Umbilical cord (tissue), 2 donors: ENCODE measurements at places on chromosomes 6 and 20.
A peak's percentile ranks its signal among the peaks of the same experiment; 100 is the strongest.

GRCh38 chr6:116217069-116217468 lies 36.8 kb downstream of the TSPYL4 start:
- DNase-seq: peak; percentile 64

DNA sequence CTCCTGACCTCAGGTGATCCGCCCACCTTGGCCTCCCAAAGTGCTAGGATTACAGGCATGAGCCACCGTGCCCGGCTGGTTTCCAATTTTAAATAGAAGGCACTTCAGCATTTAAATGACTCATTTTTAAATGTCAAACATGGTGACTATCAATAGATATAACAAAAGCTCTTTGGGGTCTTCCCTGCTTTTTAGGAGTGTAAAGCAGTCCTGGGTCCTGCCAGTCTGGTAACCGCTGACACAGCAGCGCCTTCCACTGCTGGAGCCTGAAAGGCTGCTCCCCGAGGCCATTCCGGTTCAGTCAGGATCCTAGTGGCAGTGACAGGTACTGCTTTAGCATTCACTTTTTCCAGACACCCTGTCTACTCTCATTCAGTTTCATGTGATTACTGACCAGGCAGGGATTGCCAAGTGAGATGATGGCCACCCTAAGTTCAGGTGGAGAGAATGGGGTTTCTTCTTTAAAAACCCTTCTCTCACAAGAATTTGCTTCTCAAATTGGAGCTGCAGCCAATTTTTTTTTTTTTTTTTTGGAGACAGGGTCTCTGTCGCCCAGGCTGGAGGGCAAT lies 5.1 kb downstream of the DIDO1 start:
- DNase-seq: peak; percentile 55

DNA sequence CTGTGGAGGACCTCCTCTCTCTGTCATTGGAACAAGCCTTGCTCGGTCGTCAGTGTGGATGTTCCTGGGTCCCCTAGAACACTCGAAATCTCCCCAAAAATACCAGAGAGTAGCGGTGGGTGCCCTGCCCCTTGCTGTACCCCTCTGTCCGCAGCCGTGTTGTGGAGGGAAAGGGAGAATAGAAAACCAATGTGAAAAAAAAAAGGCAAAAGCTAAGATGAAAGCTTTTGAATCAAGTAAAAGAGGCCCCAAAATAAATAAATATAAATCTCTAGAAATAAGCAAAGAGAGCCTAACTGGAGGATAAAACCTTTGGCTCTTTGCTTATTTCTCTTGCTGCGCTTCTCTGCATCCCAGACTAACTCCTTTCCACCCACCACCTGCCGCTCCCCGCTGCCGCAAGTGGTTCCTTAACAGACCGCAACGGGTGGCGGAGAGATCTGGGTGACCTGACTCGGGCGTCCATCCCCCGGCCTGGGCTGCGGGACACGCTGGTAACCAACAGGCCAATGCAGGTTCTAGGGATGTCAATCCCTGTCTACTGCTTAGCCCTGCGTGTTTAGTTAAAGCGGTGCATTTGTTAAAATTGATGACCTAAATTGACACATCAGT lies 110.0 kb downstream of the GPX5 start:
- no peak for DNase-seq

DNA sequence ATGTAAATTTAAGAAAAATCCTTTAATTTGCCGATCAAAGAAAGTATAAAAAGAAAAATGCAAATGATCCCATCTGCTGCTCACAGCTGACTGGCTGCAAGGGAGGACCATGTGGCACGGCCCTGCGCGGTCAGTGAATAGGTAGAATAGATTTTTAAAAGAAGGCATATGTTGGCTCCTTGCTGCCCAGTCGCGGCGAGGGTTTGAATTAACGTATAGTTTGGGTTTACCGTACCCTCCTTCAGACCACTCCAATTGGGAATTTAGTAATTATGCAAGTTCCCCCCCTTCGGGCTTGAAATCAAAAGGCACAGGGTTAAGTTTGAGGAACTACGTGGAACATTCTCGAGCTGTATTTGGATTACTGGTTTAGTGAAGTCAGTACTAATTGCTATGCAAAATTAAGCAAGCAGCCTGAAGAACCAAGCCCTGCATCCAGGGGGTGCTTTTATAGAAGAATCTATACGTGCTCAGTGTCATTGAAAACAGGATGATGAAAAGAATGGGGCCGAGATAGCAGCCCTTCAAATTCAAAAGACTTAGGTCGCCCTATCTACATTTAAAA lies 1.1 kb upstream of the BEND3 start:
- DNase-seq: peak; percentile 19

DNA sequence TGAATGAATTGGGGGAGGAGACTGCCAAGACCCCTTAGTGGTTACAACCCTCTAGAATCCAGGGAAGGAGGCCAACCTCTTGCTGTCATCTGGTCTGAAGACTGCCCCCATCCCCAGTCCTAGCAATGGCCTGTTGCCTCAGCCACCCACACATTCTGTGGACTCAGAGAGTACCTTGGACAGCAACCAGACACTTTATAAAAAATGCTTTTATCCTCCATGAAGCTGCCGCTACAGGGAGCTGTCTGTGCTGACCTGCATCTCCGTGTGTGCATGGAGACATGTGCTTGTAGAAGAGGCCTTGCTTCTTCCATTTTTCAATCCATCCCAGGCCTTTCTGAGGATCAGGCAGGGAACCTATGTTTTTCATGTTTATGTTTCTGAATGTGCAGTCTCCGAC lies 15.2 kb downstream of the CDH22 start:
- peak; percentile 65 for DNase-seq

DNA sequence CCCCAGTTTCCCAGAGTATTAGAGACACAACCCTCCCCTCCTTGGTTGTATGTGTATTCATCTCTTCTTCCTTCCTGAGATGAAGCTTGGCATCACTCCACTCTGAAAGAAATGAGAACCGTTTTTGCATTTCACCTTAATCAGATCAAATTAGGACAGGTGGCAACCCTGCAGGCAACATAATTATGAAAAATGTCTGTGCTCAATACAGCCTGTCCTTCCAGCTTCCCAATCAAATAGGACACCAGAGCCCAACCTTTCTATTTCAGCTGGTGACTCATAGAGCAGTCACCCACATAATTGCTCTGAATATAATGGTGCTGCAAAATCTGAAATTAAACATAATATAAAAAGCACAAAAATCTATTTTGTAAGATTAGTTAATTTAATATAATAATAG lies 310.2 kb upstream of the AGPAT4 start:
- no peak for DNase-seq
